ENCODE measurements at places on chromosomes 13 and 19. TPM values are rescaled to one million over a fixed set of nuclear protein-coding genes. Genes with fewer than 3 reads are reported as not detected.

Gene LILRA1
- not detected for total RNA-seq

Gene CEBPA
- total RNA-seq, result 0.80 TPM

Gene PGLYRP2
- not detected for total RNA-seq

Gene IGFL1
- total RNA-seq, result not detected

Gene RFPL4A
- not detected for total RNA-seq

Gene WASF3
- 14.6 TPM for total RNA-seq

Gene SIAH3
- total RNA-seq, result 0.08 TPM

Gene TYROBP
- not detected for total RNA-seq

Gene CHAMP1
- total RNA-seq, result 30.6 TPM
